ENCODE measurements at places on chromosomes 2 and 18.

DNA sequence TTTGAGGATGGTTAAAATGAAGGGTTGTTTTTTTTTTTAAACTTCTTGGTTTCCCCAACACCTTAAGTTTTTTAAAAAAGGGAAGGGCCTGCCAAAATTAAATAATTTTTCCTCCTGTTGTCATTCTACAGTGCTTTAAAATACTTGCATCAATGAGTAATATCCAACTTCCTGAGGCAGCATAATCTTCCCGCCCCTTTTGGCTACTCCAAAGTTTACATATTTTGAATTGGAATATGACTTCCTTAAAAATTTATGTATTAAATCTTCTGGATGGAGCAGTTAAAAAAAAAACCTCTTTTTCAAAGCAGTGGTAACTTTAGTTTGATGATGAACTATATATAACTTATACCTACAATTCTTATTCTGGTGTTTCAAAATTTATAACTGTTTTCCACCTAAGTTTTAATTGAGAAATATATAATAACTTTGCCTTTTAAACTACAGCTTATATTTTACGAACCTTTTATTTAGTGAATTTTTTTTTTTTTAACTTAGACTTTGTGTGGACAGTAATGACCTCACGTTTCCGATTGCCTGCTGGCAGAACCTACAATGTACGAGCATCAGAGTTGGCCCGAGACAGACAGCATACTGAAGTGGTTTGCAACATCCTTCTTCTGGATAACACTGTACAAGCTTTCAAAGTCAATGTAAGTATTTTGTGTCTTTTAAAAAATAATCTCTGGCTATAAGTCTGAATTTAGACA is 49.8 kb downstream of the PTPN4 start:
- peak; percentile 73 for DNase-seq

- DNase-seq = no peak
These were observed 43.9 kb upstream of the OTOF start for GRCh38 chr2:26521913-26522180.

- peak; percentile 35 for DNase-seq
These were observed 42.5 kb downstream of the LRRC30 start for GRCh38 chr18:7273301-7273921.

- peak; percentile 61 for DNase-seq
These were observed 448 bp downstream of the IMPA2 start for GRCh38 chr18:11981543-11982366.

DNA sequence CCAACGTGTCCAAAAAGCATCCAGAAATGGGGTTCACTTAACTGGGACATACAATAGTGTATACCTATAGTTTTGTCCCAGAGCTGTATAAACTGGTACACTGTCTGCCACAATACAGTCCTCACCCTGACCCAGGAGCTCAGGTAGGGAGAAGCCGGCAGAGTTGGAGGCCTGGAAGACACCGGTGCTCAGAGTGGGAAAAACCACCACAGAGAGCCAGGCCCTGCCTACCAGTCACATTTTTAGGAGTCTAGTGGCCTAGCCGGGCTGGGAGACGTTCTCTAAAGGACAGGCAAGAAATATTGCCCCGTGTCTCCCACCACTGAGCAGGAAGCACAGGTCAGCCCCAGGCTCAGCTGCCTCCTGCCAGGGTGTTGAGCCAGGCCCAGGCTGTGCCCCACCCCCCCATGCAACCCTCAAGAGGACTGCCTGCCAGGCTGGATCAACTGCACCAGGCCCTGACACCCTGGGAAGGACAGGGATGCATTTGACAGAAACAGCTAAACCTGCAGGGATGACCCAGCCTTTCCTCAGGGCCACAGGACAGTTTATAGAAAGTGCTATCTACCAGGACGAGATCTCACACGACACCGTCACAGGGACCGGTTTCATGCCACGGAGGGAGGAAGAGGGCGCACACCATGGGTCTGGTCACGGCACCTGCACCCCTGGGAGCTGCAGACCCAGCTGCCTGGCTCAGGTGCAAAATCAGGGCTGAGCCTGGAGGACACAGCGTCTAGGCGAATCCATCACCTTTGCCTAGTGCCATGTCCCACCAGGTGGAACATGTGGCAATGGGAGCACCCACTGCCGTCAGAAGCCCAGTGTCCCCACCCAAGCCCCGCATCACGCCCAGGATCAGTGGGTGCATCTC is 89.9 kb downstream of the TMEM18 start:
- no peak for DNase-seq

- DNase-seq = peak; percentile 82
These were observed 1060.6 kb upstream of the FANCL start for GRCh38 chr2:59301466-59302402.

GRCh38 chr2:239586651-239587310 is 186.0 kb upstream of the HDAC4 start:
- DNase-seq = no peak

DNA sequence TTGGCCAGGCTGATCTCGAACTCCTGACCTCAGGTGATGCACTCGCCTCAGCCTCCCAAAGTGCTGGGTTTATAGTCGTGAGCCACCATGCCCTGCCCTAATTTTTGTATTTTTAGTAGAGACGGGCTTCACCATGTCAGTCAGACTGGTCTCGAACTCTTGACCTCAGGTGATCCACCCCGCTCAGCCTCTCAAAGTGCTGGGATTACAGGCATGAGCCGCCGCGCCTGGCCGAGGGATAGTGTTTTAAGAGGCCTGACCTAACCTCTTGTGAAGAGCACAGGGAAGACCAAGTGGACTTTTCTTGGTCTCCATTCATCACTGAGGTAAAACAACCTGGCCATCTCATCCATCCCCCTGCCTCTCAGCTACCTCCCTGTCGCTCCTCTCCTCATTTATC is 29.7 kb downstream of the SIX2 start:
- no peak for DNase-seq

DNA sequence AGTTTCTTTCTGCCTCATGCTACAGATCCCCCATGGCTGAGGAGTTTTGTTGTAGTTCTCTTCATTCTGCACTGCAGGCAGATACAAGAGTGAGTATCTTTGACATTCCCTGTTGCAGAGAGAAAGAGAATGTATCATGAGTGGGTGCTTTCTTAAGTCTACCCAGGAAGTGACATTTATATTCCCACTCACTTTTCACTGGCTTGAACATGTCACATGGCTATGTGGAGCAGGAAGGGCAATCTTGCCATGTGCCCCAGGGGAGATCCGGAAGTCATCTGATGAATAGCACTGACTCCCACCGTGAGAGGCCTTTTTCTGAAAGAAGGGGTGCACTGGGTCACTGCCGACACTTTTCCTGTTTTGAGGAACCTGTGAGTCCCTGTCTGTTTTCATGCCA is 66.4 kb upstream of the BOD1L2 start:
- no peak for DNase-seq

DNA sequence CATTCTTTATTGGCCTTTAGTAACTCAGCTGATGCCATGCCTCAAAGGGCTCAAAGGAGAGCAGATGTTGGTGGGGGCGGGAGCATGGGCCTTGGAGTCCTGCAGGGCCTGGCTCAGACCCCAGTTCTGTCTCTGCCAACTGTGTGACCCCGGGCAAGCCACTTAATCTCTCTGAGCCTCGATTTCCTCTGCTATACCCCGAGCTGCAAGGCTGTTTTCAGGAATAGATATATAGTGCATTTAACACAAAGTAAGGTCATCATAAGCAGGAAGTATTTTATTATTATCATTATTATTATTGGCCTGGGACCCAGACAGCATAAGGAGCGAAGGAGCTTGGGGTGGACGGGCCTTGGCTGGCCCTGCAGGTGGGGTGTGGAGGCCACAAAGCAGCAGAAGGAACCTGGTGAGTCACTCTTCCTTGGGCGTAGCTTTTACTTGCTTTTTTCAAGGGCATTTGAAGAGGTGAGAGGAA is 162.7 kb downstream of the INHBB start:
- DNase-seq = peak; percentile 26

- DNase-seq = no peak
These were observed 152.4 kb downstream of the ZFP36L2 start for GRCh38 chr2:43074052-43074451.

DNA sequence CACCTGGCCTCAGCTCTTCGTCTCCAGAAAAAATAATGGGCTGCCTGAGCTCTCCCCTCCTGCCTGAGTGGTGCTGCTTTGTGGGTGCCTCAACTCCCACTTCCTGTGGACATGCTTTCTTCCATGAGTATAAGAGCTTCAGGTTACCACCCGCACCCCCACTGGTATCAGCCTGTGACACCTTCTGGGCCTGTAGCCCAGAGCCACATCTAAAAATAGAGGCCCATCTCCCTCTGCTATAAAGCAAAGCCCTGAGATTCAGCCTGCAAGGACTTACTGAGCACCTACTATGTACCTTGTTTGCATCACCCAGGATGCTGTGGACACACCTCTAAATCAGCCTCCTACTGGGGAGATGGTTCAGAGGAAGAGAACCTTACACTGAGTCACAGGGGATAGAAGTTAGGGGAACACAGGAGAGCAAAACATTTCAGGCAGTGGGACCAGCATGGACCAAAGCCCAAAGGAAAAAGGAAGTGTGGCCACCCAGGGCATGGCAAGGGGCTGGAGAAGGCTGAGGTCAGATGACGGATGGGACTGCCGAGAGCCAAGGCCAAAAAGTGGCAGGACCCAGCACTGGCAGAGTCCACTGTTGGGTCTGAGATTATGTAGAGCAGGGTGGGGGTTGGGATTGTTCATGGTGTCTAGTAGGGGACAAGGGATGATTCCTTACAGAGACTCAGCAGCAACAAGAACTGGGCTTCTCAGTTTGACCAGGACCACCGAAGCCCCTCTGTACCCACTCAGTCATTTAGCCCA is 123.7 kb upstream of the PPP1CB start:
- DNase-seq = no peak

DNA sequence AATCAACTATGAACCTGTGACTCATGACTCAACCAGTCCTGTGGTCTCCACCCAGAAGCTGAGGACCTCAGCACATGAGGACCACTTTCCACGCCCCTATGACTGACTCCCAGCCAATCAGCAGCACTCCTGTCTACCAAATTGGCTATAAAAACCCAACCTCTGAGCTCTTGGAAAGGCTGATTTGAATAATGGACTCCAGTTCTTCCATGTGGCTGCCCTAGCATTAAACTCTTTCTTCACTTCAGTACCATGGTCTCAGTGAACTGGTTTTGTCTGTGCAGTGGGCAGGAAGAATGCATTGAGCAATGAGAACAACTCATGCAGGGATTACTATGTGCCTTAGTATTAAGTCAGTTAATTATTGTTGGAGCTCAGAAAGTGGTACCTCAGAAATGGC is 78.3 kb downstream of the CMPK2 start:
- no peak for DNase-seq

- DNase-seq = no peak
These were observed 12.6 kb downstream of the DNER start for GRCh38 chr2:229701716-229702115.

- DNase-seq = no peak
These were observed 99.1 kb upstream of the ITGA6 start for GRCh38 chr2:172328103-172328841.

GRCh38 chr2:237482485-237482884 is 4.6 kb upstream of the MLPH start:
- DNase-seq = no peak

DNA sequence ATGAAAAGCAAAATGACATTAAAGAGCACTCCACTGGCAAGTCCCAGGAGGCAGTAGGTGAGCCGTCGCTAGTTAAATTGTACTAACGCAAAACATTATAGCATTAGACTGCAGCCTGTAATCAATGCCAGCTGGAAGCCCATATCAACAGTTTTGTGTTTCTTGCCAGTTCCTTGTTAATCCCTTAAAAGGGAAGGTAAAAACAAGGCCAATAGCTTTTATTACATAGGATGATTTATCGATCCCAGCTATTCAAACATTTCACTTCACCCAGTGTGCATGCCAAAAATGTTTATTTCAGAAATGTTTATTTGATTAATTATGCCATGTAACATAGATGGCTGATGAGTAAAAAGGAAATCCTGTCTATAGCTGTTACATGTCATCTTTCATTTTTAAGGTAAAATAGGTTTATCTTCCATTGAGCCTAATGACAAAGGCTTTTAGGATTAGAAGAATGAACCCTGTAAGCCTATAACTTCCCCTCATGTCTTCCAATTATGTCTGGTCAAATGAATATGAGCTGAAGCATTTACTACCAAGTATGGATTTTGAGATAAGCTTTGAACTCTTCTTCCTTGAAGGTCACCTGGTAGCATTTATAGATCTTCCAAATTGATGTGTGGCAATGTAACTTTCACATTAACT is 591.2 kb downstream of the RNF144A start:
- no peak for DNase-seq

DNA sequence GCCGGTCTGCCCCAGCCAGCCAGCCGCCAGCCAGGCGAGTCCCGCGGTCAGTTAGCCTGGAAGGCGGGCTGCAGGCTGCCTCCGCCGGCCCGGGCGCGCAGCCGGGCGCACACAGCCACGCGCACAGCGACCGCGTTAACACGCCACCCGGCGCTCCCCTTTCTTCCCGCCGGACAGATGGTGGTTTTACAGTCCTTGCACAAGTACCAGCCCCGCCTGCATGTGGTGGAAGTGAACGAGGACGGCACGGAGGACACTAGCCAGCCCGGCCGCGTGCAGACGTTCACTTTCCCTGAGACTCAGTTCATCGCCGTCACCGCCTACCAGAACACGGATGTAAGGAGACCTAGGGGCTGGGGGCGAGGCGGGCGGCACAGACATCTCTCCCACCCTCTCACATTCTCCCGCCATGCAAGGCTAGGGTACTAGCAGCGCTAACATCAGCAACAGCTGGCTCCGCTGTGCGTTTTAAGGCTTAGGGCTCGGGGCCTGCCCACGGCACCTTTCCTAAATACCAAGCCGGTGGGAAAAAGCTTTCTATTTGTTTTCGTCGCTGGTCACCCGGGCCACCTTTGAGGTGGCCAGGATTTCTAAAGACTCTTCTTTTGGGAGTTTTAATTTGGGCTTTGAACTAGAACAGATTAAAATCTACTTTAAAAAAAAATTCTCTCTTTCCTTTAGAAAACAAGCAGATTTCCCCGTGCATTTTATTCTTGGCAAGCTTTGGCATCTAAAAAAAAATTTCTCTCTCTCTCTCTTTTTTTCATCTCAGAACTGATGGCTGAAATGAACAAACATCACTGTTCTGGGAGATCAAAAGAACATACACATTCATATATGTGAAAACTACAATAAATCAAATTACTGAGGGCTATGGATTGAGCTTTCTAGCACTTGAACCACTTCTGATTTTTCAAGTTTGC is 2.9 kb downstream of the TBR1 start:
- DNase-seq = peak; percentile 40

Data from right hindlimb (tissue), 1 donor.